Kasumi-1 (cell line): ENCODE measurements at places on chromosomes 7 and 10.

- no peak for DNase-seq
These were observed 99.4 kb upstream of the CTTNBP2 start for GRCh38 chr7:117972606-117973005.

- no peak for DNase-seq
These were observed 27.2 kb upstream of the PFKFB3 start for GRCh38 chr10:6175329-6176055.

DNA sequence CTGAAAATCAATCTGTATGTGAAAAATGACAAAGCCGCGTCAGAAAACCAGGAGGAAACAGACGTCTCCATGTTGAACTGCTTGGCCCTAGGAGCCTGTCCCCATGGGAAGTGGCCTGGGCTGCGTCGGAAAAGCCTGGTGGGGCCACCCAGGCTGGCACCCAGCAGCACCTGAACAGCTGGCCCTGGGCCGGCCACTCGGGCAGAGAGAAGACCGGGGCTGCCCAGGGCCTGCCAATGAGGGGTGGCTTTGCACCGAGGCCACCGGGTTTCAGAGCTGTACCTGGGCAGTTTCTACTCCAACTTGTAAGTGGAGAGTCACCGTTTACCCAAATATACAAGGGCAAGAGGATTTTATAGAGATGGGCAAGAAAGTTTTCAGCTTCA lies 1.1 kb upstream of the FUOM start:
- no peak for DNase-seq

GRCh38 chr10:77377034-77377433 lies 260.6 kb downstream of the KCNMA1 start:
- DNase-seq: no peak

- no peak for DNase-seq
These were observed 65.9 kb upstream of the VWDE start for GRCh38 chr7:12469568-12469967.

DNA sequence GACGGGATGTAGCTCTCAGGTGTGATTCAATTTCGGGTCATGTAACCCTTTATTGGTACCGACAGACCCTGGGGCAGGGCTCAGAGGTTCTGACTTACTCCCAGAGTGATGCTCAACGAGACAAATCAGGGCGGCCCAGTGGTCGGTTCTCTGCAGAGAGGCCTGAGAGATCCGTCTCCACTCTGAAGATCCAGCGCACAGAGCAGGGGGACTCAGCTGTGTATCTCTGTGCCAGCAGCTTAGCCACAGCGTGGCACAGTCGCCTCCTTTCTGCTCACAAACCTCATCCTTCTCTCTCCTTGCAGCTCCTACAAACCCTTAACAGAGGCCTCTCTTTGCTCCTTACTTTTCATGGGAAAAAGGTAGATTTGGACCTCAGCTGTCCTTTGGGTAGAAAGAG lies 197.5 kb upstream of the PRSS58 start:
- peak; percentile 11 for DNase-seq
